ENCODE measurements at places on chromosomes 3 and 15.

- DNase-seq: no peak
These were observed 6.4 kb downstream of the HES1 start for GRCh38 chr3:194142156-194142910.

GRCh38 chr3:193915613-193916012, 220.3 kb upstream of the HES1 start:
- DNase-seq: no peak

DNA sequence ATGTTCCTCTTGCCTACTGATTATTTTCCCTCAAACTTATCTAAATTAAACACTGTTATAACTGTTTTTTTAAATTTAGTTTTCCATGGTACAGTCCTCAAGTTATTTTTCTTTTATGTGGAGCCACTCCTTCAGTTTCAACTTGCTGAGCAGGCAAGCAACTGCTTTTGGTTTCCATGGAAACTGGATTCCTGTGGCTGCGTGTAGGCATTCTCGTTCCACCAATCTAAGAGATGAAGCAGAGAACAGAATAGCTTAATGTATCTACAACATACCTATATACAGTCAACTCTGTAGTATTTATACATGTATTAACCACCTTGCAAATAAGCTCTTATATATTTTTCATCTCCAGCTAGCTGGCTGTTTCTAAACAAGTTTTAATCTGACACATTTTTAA, 25.8 kb upstream of the ANXA2 start:
- DNase-seq: no peak

GRCh38 chr3:62577153-62577552, 203.8 kb upstream of the FEZF2 start:
- no peak for DNase-seq

DNA sequence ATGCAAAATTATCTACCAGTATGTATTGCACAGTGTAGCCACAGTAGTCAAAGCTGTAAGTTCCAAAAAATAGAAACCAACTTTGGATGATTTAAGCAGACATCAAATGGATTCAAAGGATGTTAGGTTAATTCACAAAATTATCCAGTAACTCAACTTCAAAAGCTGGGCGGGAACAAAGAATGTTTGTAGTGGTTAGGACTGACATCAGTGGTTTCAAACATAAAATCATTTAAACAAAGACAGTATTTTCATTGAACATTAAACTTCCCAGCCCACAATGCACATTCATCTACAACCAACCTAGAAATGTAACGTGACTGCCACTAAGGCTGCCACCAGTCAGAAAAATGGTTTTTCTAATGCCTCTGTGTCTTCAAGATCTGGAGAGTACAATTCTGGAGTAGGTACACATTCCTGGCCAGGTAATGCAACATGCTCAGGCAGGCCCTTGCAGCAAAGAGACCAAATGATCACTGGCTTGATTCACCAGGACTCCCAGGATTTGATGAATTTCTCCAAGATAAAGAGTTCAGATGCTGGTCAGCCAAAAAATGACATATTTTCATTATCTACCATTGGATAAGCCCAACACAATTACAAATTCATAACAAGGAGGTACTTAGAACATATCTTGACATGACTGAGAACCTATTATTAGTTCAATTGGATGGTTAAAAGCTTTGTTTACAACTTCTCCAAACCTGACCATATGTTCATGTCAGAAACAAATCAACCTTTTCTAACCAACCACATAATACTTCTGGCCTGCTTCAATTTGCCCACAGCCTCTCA, 189.8 kb upstream of the CNTN4 start:
- no peak for DNase-seq

DNA sequence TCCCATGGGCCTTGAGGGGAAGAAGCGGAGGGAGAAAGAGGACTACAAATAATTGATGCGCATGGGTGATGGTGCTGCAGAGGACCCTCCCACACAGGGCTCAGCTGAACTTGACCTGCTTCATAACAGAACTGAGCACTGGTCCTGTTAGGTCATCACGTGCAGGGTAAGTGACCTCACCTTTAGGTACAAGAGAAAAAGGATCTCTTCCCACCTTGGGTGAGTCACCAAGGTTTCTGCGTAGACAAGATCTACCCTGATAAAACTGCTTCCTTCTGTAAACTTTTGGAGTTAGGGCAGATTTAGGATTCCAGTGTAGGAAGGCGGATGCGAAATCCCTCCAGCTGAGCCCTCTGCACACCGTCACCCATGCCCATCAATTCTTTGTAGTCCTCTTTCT, 67.1 kb downstream of the FEM1B start:
- no peak for DNase-seq

- DNase-seq: no peak
These were observed 4.1 kb downstream of the PLA2G4F start for GRCh38 chr15:42152196-42152920.

GRCh38 chr3:65746848-65747247, 291.9 kb downstream of the MAGI1 start:
- no peak for DNase-seq

DNA sequence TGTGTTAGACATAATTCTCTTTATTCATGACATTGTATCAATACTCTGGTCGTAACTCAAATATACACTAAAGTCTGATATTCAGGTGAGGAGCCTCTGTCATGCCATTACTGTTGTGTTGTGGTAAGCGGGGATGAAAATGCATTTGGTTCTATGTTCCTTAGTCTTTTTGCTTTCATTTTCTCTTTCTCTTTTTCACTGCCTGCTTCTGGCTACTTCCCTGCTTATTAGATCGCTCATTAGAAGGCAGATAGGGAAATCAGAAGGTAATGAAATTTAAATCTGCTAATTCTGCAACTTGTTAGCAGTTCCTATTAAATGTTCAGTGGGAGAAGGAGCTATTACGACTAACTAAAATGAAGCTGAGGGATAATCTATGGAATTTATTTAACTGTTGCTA, 345.0 kb downstream of the GRM7 start:
- no peak for DNase-seq

DNA sequence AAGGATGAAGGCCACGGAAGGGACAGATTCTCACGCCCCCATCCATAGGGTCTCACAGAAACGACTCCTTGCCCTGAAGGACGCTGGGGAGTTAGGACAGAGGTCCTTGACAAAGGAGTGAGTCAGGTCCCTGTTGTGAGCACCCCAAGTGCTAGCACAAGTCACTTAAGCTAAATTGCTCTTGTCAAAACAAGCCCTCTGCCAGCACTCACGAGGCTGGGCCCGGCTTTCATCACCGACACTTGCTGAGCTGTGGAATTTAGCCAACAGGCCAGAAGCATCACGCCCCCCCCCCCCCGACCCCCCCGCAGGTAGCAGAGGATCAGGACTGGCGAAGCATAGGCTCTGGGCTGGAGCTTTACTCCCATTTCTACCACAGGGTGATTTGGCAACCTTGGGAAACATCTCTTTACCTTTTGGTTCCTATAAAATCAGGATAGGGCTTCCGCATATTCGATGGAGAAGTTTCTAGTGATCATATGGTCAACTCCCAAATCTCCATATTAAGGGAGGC, 75.4 kb downstream of the ADCY5 start:
- DNase-seq: no peak

Data from effector CD8-positive, alpha-beta T cell (primary cell).